ENCODE measurements at places on chromosomes 12 and 14.

DNA sequence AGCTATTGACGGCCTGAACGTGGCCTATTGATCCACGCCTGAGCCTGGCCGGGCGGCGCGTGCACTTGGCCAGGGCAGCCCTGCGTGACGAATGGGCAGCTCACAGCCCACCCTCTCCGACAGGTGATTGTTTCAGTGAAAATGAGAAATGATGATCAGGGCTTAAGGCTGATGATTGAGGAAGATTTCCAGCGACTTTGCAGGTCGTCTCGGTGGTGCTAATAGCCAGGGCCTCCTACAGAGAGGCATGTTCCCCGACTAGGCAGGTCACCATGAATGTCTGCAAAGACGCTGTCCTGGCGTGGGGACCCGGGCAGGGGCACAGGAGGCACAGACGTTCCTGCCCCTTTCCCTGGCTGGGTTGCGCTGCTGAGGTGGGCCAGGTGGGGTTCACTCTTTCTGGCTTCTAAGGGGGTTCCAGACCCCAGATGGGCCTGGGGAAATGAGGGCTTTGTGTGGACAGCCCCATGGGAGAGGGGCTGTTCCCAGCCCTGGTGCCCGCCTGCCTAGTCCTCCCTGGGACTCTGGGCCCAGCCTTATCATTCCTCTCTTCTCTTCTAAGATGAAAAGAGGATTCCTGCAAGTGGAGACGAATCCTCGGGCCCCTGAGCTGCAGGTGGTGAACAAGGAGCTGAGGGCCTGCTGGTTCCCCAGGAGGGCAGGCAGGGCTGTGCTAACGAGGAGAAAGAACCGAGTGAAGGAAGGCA is 157.4 kb downstream of the KIF26A start:
- DNase-seq, result no peak

GRCh38 chr12:49017891-49018260 is 700 bp downstream of the PRKAG1 start:
- DNase-seq, result no peak

DNA sequence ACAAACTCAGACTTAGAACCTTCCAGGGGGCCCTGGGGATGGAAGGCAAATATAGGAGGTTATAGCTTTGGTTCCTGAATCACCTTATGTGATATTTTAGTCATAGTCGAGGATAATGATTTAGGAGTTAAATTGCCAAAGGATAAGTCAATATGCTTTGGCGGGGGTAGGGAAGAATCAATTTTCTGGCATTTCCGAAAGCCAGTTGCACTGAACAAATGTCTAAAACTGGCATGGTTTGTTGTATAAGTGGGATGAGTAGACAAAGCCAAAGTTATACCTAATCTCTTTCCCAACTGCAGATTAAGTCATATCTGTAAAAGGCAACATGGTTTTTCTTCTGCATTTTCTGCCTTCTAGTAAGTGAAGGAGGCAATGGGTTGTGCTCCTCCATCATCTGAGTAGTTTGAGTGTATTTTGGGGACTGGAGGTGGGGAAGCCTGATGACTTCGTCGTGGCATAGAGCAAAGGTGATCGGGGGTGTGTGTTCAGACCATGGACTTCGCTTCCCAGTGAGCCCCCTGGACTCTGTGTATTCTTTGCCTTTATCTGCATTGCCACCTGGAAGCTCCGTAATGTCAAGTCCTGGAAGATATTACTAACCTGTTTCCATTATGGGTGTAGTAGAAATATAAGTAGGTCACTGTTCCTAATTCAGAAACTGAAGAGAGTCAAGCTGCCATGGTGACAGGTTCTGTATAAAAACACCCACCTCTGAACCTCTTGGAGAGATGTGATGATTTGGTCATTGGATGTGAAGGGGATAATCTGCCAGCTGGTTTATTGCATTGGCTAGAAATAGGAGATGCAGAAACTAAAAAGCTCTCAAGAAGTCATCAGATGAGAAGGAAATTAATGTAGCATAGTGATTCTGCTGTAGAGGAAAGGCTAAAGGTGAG is 24.5 kb downstream of the PPFIBP1 start:
- DNase-seq, result no peak

GRCh38 chr14:52547526-52547925 is 4.8 kb downstream of the TXNDC16 start:
- no peak for DNase-seq

All from germinal center (tissue), 1 donor.